ENCODE measurements at places on chromosomes 1 and 21. TPM values are rescaled to one million over a fixed set of nuclear protein-coding genes. Genes with fewer than 3 reads are reported as not detected.

Gene EPS8L3
- 0.86 TPM for polyA plus RNA-seq

- no peak for DNase-seq
Observed at GRCh38 chr1:91597215-91597614, 96.6 kb downstream of the CDC7 start.

DNA sequence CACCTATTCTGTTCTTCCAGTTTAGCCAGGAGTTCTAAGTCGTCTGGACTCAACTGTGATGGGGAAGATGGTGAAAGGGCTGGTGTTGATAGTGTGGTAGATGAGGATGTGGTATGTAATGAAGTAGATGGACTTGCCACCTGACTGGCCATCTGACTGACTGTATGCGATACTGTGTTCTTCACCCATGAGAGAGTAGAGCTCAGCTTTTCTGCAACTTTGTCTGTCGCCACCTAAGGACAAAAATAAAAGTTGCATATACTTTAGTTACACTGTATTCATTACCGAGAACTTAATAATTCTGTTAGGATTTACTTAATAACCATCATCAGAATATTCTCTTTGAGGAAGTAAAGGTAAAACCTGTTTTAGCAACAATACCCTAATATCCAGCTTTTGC, 48.5 kb downstream of the EVI5 start:
- peak; percentile 11 for DNase-seq

DNA sequence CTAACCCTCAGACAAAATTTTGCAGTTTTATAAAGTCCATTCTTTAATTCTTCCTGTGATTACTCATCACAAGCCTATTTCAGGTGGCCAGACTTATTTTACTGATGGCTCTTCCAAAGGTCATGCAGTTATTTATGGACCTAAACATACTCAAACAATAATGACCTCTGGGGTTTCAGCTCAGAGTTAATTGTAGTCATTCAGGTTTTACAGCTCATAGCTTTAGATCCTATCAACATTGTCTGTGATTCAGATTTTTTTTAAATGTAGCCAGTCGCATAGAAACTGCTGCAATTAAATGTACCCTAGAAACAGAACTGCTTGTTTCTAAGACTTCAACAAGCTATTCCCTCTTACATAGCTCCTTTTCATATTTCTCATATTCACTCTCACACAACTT, 270.8 kb downstream of the COL11A1 start:
- DNase-seq: no peak

GRCh38 chr1:42259059-42259738, 75.8 kb downstream of the FOXJ3 start:
- peak; percentile 21 for DNase-seq

GRCh38 chr21:19981938-19982337, 1016.3 kb upstream of the NCAM2 start:
- DNase-seq: no peak

Gene SAMSN1
- 3.2 TPM for polyA plus RNA-seq

GRCh38 chr21:28442624-28443023, 550.1 kb downstream of the LTN1 start:
- DNase-seq: no peak

GRCh38 chr1:109315288-109315687, 8.5 kb upstream of the MYBPHL start:
- no peak for DNase-seq

DNA sequence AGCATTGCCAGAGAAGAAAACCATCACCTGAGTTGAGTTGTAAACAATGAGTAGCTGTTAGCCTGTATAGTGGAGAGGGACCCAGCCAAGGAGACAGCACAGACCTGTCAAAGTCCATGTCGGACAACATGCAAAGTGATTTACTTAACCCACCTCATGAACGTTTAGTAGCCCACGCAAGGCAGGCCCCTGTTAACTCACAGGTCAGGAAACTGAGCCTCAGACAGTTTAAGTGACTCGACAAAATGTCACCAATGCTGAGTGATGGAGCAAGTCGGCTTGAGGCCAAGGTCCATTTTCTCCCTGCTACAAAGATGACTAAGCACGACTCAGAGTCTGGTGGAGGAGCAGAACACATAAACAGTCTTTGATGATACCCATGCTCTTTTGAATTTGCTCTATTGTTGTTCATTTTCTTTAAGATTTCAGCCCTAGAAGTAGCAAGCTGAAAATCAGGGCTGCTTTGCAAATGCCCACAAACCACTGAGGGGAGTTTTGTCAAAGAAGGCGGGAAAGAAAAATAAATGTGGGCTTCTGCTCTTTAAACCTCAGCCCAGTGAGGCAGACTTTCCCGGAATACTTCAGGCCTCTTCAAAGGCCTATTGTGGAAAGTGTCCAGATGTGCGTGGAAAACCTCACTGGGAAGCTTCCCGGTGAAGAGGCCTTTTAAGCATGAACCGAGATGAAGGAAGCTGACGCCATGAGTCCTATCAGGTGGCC, 83.8 kb upstream of the HOOK1 start:
- no peak for DNase-seq

DNA sequence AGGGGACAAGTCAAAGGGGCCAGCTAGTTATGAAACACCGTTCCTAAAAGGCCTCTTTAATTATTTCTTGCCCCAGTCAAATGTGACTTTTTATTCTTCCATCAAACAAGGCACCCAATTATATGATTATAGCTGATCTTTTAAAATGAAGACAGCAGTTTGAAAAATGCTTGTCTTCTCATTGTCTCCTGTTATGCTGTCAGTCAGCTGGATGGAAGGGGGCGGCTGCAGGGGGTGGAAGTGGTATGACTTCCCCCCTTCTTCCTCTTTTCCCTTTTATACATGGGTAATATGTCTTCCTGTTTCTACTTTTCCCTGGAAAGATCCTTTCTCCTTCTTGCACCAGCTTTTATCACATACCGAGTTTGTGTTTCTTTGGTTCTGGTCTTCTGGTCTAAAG, 25.8 kb upstream of the KCNA10 start:
- DNase-seq: no peak

DNA sequence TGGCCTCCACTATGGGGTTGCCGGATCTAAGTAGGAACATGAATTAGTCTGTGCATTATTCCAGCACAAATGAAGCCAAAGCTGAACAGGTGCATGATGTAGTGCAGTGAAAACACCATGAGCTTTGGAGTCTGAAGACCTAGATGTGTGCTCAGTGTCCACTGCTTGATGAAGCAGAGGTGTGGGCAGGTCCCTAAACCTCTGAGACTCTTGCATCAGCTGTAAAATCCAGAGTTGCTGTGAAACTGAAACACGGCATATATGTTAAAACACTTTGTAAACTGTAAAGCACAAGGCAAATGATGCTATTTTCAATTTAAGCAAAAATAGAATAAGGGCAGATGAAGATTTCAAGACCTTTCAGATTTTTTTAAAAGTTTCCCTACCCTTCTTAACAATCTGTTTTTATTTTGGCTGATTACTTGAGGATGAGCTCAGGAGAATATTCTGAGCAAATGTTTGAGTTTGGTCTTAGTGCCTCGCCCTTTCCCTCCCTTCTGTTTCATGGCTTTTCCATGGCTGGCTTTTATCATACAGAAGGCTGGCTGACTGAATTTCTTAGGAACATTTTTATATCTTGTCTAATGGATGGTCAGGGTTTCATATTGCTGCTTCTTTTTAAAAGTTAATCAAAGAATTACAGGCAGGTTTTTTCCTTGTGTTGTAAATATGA, 221.8 kb downstream of the NTNG1 start:
- DNase-seq: no peak
